Renal cortex interstitium (tissue), 15 donors: ENCODE measurements at places on chromosomes 1 and 21. TPM values are rescaled to one million over a fixed set of nuclear protein-coding genes. Genes with fewer than 3 reads are reported as not detected.

DNA sequence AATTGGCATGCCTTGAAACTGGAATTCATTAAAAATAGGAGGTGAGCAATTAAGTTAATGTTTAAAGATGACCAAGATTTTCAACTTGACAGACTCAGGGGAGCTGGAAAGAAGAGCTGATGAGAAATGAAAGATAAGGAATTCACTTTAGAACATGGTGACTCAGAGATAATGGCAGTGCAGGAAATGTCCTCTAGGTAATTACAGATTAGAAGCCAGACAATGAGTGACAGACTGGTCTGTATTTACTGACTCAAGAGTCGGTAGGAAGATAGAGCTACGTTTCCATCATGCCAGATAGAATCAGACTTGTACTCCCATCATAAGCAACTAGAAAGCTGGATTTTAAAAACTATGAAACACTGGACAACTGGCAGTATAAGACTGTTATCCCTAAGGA is 151.6 kb downstream of the AJAP1 start:
- DNase-seq, result no peak

- DNase-seq, result no peak
Measured at GRCh38 chr1:41469706-41470105, 14.8 kb downstream of the EDN2 start.

DNA sequence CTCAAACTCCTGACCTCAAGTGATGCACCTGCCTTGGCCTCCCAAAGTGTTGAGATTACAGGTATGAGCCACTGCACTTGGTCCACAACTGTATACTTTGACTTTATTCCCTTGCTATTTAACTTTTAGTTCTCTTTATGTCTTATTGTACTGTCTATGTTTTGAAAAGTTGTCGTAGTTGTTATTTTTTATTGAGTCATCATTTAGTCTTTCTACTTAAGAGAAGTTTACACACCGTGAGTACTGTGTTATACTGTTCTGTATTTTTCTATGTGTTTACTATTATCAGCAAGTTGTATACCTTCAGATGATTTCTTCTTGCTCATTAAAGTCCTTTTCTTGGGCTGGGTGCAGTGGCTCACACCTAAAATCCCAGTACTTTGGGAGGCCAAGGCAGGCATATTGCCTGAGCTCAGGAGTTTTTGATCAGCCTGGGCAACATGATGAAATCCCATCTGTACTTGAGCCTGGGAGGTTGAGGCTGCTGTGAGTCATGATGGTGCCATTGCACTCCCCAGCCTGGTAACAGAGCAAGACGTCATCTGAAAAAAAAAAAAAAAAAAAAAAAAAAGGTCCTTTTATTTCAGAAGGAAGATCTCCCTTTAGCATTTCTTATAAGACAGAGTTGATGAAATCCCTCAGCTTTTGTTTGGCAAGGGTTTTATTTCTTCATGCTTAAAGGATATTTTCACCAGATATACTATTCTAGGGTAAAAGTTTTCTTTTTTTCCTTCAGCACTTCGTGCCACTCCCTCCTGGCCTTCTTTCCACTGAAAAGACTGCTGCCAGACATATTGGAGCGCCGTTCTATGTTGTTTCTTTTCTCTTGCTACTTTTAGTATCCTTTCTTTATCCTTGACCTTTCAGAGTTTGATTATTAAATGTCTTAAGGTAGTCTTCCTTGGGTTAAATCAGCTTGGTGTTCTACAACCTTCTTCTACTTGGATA is 47.6 kb downstream of the TNFSF18 start:
- no peak for DNase-seq

DNA sequence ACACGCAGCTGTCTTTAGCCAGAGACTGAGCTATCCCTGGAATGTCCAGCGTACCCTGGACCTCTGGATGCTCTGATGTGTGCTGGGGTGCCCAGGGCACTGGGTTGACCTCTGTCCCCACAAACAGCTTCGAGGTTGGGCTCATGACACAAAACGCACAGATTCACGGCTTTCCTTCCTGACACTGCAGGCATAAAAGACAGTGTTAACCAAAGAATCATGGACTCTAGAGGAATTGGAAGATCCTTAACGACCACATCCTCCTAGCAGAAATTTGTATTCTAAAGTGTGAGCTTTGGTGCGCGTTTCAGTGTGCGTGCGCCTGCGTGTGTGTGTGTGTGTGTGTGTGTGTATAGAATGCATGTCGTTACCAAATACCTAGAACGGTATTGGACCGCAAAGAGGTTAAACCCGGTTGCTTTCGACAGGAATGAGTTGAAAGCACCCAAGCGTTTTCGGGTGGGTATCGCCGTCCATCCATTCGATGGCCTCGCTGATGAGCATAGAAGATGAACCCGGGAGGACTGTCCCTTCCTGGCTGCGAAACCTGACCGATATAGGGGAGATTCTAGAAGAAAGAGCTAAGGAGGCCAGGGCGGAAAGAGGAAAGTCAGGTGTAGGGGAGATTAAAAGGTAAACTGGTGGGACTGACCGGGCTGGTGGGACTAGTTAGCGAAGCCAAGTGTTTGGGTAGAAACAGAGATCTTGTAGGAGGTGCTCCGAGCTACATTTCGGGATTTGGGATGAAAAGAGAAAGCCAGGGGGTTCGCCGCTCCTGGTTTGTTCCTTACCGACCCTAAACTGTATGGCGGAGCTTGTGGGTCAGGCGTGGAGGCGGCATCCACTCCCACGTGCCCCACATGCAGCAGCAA is 6.8 kb upstream of the LHX9 start:
- DNase-seq, result no peak

Gene C8B
- not detected for polyA plus RNA-seq

DNA sequence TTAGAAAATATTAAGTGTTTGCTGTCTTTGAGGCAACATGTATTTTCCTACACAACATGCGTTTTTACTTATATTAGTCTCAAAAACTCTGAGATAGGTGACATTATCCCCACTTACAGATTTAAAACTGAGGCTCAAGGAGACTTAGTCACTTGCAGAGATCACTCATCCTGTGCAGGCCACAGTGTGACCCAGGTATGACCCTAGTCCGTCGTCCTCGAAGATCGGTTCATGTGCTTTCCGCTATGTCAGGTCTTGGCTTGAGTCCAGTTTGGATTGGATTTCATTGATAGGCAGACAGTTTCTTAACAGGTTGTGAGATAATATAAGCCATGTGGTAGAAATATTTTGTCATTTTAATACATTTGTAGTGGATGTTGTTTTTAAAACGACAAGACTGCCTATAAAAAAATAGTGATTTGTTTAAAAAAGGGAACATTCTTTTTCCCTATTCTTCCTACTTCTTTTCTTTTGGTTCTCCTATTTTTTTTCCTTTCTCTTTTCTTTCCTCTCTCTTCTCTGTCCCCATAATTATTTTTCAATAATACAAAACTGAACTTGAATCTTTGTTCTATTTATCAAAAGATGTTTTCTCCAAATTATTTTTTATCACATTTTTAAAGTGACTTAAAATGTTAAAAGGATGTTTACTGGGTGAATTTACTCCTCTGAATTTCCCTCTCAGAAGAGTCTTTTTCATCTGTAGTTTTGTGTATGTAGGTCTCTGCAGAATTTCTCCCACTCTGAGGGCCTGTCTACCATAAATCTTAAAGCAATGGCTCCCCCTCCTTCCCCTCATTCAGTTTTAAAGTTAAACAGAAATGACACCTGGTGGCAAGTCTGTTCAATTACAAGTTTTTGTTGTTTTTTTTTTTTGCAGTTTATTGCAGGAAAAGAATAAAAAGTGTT is 81.8 kb downstream of the PHTF1 start:
- DNase-seq, result peak; percentile 37

Gene POU3F1
- 0.91 TPM for polyA plus RNA-seq

- DNase-seq, result no peak
Measured at GRCh38 chr1:109255097-109255651, 5.8 kb downstream of the CELSR2 start.

- DNase-seq, result no peak
Measured at GRCh38 chr1:66739401-66740157, 12.7 kb upstream of the DYNLT5 start.

DNA sequence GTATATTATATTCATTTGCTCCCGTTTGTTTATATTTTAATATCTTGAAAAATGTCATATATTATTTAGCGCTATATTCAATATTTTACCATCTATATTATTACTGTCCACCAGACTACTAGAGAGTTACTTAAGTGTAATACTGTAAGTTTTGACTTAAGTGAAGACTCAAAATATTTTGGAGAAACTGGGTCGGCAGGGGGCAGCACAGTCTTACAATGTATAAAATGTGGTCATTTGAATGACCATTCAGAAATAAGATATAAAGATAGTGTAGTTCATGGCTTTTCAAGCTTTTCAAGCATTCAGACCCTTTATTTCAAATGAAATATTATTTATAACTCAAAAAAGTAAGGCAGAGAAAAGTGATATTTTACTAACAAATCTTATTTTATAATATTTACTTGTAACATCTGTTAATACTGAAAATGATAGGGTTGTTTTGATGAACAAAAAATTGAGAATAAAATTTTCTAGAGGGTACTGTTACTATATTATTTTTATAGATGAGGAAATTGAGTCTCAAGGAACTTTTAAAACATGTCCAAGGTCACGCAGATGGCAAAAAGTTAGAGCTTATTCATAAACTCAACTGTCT is 89.0 kb upstream of the SERTAD4 start:
- DNase-seq, result peak; percentile 42

- no peak for DNase-seq
Measured at GRCh38 chr1:217921126-217921904, 290.2 kb downstream of the SPATA17 start.

Gene SETDB1
- 91.8 TPM for polyA plus RNA-seq

- DNase-seq, result no peak
Measured at GRCh38 chr1:7224644-7225043, 439.4 kb downstream of the CAMTA1 start.

Gene RGS1
- 2.6 TPM for polyA plus RNA-seq

DNA sequence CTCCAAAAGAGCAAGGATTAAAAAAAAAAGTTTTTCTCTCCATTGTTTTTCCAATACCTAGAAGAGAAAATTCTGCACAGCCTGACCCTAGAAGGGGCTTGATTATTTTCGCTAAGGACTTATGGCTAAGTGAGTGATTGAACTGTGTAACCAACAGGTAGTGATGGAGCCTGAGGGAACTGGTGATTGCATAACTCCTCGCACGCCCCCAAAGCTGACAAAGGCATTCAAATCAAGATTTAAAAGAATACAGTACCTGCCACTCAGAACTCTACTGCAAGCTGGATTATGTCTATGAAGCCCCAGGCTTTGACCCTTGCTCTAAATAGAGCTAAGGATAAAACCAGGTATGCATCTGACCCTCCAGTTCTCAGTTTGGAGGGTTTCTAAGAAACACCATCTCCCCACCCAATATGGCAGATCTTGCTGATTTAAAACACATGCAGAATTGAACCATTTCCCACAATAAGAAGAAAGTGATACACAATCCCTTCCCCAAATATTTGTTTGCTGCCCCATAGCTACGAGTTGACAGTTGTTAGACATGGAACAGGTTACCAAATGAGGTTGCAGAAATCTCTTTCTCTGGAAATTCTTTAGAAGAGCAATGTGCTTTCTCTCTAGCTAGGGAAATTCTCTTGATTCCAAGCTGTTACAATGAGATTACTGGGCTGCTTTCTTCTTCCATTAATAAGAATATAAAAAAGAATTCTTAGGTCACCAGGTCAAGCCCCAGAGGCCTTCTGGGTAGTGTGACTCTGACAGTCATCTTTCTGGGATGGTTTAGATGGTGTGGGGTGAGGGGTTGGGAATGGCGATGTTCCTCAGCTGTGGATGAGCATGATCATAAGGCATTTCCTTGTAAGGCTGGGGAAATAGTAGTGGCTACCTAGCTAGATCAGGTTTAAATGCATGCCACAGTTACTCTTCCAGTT is 35.1 kb downstream of the FGGY start:
- DNase-seq, result no peak

DNA sequence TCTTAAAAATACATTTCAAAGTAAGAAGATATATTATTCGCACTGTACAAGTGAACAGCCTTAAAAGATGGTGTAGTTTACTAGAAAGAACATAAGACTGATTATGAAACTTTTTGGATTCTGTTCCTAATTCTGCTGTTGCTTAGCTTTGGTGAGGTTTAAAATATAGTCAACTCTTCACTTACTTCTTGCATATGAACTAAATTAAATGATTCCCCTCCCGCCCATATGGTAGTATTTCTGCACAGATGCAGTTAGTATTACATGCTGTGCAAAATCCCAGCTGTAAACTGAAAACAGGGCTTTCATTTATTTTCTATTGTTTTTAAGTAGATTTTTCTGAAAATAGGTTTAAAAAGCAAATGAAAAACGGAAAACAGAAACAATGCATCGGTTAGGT is 345.4 kb upstream of the NCAM2 start:
- DNase-seq, result no peak

Gene TAS1R3
- 0.47 TPM for polyA plus RNA-seq

DNA sequence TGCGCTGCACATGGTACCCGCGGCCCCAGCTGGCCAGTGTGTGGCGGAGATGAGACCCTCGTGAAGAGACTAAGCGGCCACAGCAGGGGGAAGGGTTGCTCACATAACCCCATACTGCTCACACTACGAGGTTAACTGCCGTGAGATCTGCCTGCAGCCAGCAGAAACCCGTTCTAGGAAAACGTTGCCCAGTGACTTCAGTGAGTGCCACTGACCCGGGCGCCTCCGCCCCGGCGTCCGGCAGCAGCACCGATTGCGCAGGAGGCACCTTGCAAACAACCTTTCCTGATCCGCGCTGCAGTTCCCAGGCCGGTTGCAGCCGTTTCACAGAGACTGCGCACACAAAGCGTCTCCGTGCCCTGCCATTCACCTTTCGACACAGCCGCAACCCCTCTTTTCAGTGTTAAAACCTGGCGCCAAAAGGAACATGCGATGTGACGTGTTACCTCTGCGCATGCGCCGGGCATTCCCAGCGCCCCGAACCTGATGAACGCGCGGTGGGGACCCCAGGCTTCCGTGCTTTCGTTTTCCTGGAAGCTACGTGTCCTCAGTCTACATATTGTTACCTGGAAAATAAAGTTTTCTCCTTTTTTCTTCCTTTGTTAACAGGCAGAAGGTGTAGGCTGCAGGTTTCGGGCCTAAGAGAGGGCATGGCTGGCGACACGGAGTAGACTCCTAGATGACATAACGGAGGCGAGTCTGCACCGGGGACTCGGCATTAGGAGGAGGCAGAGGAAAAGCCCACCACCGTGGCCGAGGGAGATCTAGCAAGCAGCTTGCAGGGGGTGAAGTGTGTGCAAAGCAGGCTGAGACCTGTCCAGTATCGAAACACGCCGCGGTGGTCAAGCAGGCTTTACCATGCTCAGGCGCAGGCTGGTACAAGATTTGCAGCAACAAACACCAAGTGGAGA is 8.9 kb downstream of the VPS26C start:
- DNase-seq, result peak; percentile 56

- DNase-seq, result no peak
Measured at GRCh38 chr1:21825393-21825792, 13.3 kb downstream of the LDLRAD2 start.

- no peak for DNase-seq
Measured at GRCh38 chr1:234613128-234613875, 3.3 kb upstream of the IRF2BP2 start.

GRCh38 chr1:84839544-84839943 is 53.5 kb downstream of the LPAR3 start:
- DNase-seq, result no peak

Gene CYP4A22
- 6.1 TPM for polyA plus RNA-seq

DNA sequence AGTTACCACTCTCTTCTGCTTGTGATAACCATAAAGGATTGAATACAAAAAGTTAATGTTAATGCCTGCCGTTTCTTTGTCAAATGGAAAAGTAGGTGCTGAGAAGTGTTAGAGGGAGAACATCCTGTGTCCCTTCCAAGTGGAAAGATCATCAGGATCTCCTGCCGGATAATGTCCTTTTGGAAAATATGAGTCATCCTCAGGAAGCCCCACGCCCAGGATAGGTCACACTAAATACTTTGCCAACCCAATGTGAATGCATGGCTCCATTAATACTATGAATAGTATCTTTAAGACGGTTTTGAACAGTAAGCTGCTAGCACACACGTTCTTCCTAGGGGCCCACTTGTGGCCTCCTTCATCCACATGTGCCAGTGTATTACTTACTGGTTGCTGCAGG is 279.5 kb downstream of the ZNF326 start:
- DNase-seq, result no peak

Gene MIXL1
- 0.30 TPM for polyA plus RNA-seq
